ENCODE measurements at places on chromosomes 2 and 18. TPM values are rescaled to one million over a fixed set of nuclear protein-coding genes. Genes with fewer than 3 reads are reported as not detected.

The CAVIN2 gene
- 6.7 TPM for total RNA-seq

The CDCA7 gene
- total RNA-seq, result 43.6 TPM

The CYP1B1 gene
- 13.8 TPM for total RNA-seq

The GRHL1 gene
- total RNA-seq, result 2.0 TPM

The C2orf15 gene
- 3.5 TPM for total RNA-seq

Data from mucosa of descending colon (tissue), 3 donors.